Stimulated activated CD4-positive, alpha-beta T cell treated with anti-CD3 and anti-CD28 coated beads, TNF-alpha, amount 100 ng/mL, for 1 hour (primary cell): ENCODE measurements at places on chromosomes 2 and 18.

DNA sequence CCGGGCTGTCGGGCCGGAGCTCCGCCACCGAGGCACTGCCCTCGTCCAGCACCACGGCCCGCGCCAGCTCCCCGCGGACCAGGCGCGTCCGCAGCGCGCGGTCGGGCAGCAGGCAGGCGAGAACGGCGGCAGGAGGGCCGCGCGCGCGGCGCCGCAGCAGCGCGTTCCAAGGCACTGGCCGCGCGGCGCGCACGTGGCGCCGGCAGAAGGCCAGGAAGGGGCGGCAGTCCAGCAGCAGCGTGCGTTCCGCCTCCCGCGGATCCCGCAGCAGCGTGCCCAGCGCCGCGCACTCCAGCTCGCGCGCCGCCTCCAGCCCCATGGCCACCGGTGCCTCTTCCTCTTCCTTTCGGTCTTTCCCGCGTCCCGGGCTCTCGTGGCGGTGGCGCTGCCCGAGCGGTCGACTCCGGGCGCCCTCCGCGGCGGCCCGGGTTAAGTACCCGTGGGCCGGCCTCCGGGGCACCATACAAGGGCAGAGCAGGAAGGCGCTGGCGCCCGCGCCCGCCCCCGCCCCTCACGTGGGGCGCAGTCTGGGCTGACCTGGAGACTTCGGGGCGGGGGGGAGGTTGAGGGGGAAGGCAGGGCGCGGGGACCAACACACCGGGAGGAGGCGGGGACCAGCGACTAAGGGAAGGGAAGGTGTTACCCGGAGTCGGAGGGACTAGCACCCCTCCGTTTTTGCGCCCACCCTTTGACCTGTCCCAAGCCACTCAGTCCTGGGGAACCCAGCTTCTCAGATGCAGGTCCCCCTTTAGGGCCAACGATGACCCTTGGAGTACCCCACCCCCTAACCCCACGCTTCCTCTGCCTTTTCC lies at the start of gene DUSP2:
DUSP2 (minus strand) TSS at position 405 of the 812 bp plus-strand sequence; CDS start at position 319, 86 bp downstream.
- DNase-seq, result peak; percentile 85

DNA sequence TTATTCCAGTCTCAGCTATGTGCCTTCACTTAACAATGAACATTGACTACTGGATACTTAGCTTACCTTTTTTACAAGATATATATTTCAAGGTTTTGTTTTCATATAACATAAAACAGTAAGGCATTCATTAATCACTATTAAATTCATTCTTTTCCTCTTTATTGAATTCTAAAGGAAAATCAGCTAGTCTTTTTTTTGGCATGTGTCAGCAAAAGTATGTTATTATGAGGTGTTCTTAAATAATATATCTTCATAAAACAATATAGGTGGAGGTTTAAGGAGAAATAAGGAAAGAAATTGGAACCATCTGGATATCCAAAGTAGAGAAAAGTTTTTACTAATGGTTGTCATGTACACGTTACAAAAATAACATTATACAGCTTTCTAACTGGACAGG lies 472.6 kb downstream of the ARHGAP15 start:
- no peak for DNase-seq

DNA sequence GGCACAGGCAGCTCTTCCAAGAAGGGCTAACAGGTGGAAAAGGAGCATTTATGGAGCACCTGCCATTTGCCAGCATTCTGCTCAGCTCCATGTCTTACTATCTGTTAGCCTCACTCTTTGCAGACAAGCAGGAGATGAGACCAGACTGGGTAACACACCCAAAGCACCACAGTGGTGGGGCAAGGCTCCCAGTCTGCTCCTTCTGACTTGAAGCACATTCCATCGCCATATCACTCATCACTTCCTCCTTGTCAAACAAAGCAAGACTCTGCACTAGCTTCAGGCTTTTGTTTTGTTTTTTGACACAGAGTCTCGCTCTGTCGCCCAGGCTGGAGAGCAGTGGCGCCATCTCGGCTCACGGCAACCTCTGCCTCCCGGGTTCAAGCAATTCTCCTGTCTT lies 182.8 kb downstream of the MGAT5 start:
- DNase-seq, result no peak

GRCh38 chr2:191345788-191346187 lies 100.6 kb downstream of the MYO1B start:
- DNase-seq, result no peak

GRCh38 chr2:48601349-48601748 lies 16.3 kb upstream of the GTF2A1L start:
- DNase-seq, result no peak

- DNase-seq, result no peak
Measured at GRCh38 chr2:42562474-42563144, 5.8 kb upstream of the MTA3 start.

- DNase-seq, result no peak
Measured at GRCh38 chr2:201223089-201224073, 37.0 kb upstream of the CASP8 start.

GRCh38 chr2:174748948-174749347 lies 15.3 kb downstream of the CHRNA1 start:
- DNase-seq, result peak; percentile 49

GRCh38 chr2:212531499-212531898 lies 7.1 kb downstream of the ERBB4 start:
- DNase-seq, result no peak

DNA sequence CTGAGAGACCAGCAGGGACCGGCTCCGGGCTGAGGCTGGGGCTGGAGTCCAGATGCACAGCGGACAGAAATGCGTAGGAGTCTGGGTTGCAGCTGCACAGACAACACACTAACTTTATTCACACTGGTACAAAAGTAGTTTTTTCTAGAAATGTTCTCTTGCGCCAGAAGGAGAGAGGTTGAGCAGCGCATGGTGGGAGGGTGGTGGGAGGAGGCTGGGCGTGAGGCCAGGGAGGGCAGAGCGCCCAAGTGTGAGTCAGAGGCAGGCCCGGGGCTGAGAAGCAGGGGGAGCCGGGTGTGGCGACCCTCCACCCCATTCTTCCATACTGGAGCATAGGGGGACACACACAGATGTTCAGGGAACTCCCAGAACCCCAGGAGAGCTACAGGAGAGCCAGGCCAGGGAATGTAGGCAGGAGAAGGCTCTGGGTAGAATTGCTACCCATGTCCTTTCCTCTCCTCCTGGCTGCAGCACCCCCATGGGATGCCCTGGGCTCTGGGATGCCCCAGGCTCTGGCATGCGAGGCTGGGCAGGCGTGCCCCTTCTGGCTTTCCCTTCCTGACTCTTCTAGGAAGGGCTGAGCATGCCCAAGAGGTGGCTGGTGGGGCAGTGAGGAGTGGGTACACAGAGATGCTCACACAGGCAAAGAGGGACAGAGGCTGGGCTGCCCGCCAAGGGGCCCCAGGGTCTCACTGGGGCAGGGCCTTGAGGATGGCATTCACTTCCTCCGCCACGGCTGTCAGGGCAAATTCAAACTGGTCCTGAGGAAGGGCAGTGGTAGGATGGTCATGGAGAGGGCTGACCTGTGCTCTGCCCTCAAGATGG lies 10.6 kb downstream of the DNAJB2 start:
- DNase-seq, result no peak

DNA sequence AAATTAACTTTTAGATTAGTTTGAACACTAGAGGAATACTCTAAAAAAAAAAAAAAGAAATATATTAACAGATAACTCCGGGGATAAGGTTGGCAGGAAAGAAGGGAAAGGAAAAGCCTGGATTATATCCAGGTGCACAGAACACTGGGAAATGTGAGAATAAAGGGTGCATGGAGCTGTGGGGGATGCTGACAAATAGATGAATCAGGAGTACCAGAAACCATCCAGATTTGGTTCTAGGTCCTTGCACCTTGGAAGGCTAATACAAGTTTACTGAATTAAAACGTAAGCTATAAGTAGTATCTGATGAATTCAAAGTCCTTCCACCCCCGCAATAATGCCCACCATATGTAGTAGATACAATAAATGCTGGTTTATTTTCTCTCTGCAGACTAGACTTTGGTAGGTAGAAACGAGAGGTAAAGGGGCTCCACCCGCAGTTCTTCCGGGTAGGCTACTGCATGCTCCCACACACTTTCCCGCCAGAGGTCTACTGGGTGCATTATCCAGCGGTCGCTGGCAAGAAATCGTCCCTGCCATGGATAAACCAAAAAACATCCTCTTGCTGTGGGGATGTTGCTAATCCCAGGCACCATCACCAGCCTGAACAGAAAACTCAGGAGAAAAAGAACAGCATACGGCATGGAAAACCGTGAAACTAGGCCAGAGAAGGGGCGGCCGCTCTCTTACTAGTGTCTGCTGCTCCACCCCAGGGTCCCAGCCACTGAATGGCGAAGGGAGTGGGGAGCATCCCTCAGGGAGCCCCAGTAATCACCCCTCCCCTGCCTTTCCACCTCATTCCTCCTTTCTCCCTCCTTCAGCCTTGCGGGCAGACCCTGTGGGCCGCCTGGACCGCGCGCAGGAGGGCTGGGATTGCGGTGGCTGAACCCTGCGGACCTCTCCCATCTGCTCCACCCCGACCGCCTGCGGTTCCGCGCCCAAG lies 1.5 kb downstream of the CNRIP1 start:
- DNase-seq, result no peak
